ENCODE measurements at places on chromosomes 7 and 10. TPM values are rescaled to one million over a fixed set of nuclear protein-coding genes. Genes with fewer than 3 reads are reported as not detected.

Gene OR13A1
- not detected for total RNA-seq

GRCh38 chr10:98167191-98167590 is 32.7 kb downstream of the R3HCC1L start:
- H3K4me3 ChIP-seq: no peak overlapping the region
- DNase-seq: no peak
- no peaks in the 10 kb centered on the region for H3K27me3 ChIP-seq
- no peaks in the 10 kb centered on the region for H3K4me1 ChIP-seq
- no peak overlapping the region for H3K27ac ChIP-seq
- peaks cover 48% of the 10 kb centered on the region for H3K36me3 ChIP-seq

GRCh38 chr7:4202154-4202736 is 479.9 kb upstream of the FOXK1 start:
- no peaks in the 10 kb centered on the region for H3K27me3 ChIP-seq
- no peak overlapping the region for H3K27ac ChIP-seq
- DNase-seq: no peak
- H3K4me3 ChIP-seq: no peak overlapping the region
- H3K4me1 ChIP-seq: no peaks in the 10 kb centered on the region
- no peaks in the 10 kb centered on the region for H3K36me3 ChIP-seq

DNA sequence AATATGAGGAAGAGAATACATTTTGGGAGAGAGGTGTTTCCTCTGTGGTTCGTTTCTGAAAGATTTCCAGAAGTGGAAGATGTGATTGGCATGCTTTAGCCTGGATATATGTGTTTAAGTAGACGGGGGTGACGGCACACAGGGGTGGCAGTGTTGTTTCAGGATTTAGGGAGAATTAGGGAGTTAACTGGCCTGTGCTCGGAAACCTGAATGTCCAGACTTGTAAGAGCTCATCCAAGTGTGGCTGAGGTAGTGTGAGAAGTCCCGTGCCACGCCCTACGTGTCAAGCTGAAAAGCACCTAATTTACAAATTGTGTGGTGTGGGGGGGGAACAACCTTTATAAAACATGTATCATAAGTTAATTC is 1.1 kb downstream of the RALA start:
- peaks cover 40% of the 10 kb centered on the region for H3K4me1 ChIP-seq
- H3K27me3 ChIP-seq: no peaks in the 10 kb centered on the region
- peak; percentile 52 for DNase-seq
- H3K27ac ChIP-seq: peak overlapping the region; percentile 90
- peaks cover 12% of the 10 kb centered on the region for H3K36me3 ChIP-seq

Gene FZD8
- total RNA-seq: 13.0 TPM

DNA sequence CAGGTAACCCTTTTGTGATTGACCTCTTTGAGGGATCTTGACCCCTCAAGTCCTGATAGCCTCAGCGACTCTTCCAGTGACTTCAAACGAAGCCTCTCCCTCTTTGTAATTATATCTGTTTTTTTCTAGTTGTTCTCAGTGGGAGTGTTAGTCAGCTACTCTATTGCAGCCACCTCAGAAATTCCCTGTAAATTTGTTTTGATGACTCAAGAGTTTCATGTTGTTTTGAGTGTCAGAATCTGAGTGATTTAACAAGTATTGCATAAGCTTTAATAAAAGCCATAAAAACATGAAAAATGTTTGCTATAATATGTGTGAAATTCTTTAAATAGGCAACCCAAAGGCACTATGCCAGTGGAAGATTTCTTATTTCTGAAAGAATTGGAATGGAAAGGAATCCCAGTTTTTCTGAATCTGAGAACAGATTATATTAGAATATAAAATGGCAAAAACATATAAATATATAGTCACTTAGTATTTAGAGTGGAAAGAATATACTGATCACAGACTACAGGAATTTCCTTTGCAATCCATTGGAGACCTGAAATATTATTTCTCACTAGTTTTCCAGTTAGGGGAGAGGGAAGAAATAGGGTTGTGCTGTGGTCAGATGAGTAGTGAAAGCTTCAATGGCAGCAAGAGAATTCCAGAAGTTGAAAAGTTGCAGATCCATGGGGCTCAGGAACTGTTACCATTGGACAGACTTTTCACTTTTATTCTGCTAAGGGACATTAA is 94.4 kb upstream of the SEMA3C start:
- peak; percentile 88 for DNase-seq
- H3K36me3 ChIP-seq: no peaks in the 10 kb centered on the region
- H3K27me3 ChIP-seq: no peaks in the 10 kb centered on the region

Gene NRAP
- total RNA-seq: not detected

DNA sequence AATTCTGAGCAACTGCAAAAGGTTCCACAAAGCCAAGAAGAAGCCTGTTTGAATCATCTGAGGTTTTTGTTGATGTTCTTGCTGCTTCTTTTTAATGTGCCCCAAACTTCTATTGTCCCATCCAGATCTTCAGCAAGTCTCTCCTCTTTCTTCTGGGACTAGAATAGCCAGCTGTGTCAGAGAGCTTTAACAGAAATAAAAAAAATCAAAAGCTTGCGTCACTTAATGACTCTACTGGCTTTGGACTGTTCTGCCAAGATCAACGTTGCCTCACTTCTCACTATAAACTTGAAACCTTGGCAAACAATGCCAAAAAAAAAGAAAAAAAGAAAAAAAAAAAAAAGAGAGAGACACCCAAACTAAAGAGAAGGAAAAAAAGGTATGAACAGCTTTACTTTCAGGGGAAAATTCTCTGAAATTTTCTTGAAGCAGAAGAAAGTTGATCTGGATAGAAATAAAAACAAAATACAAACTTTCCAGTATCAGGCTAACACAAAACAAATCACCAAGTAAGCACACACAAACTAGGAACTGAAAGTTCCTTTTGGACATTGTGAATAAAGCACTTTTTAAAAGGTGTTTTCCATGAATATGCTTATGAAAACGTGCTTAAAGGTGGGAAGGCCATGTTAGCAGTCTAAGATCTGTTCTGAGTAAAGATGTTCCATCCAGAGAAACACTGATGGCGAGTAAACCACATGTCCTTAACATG is 14.8 kb downstream of the USP54 start:
- H3K27ac ChIP-seq: peak overlapping the region; percentile 85
- peak overlapping the region; percentile 72 for H3K4me3 ChIP-seq
- H3K36me3 ChIP-seq: peaks cover 2% of the 10 kb centered on the region
- DNase-seq: peak; percentile 89
- peaks cover 30% of the 10 kb centered on the region for H3K4me1 ChIP-seq

GRCh38 chr7:105688617-105689016 is 107.3 kb upstream of the EFCAB10 start:
- H3K4me3 ChIP-seq: no peak overlapping the region
- H3K4me1 ChIP-seq: peaks cover 21% of the 10 kb centered on the region
- H3K36me3 ChIP-seq: no peaks in the 10 kb centered on the region
- no peak overlapping the region for H3K27ac ChIP-seq

DNA sequence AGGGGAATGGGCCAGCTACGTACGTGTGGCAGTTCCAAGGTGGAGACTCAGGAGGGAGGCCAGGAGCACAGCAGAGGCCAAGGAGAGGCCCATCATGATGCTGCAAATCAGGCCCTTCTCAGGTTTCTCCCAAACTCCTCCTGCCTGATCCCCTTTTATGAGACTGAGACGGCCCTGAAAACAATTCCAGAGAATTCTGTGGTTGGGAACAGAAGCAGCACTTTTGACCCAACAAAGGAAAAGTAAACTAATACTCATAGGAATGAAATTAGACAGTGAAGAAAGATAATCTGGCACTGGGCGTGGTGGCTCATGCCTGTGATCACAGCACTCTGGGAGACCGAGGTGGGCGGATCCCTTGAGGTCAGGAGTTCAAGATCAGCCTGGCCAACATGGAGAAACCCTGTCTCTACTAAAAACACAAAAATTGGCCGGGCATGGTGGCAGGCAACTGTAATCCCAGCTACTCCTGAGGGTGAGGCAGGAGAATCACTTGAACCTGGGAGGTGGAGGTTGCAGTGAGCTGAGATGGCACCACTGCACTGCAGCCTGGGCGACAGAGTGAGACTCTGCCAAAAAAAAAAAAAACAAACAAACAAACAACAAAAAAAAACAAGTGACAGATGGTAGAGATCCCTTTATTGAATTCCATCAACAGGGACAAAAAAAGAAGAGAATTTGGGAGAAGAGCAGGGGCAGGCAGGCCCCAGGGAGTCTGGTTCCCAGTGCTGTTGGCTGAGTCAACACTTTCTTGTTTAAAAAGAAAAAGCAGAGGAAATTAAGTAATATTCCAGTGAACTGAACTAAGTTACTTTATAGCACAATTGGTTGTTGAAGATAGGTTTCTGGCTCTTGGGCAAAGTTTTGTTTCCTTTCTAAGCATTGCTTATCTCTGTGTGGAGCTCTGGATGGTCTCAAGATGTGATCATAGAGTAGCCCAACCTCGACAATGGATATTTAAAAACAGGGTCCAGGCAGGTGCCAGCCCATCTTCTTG is at the start of gene CCL26:
Gene CCL26, minus strand, starts transcription at position 131 of the 997 bp plus-strand sequence. Its CDS starts 35 bp downstream, at position 96.
- peaks cover 11% of the 10 kb centered on the region for H3K4me1 ChIP-seq
- H3K4me3 ChIP-seq: no peak within 1 kb of the TSS
- no peak within 1 kb of the TSS for H3K27ac ChIP-seq

GRCh38 chr7:108307595-108307994 is 148.6 kb downstream of the NRCAM start:
- no peak for DNase-seq
- no peaks in the 10 kb centered on the region for H3K27me3 ChIP-seq
- peaks cover 40% of the 10 kb centered on the region for H3K4me1 ChIP-seq

GRCh38 chr7:4607311-4607729 is 74.8 kb upstream of the FOXK1 start:
- H3K4me3 ChIP-seq: no peak overlapping the region
- H3K27ac ChIP-seq: no peak overlapping the region
- peaks cover 6% of the 10 kb centered on the region for H3K4me1 ChIP-seq
- DNase-seq: no peak

DNA sequence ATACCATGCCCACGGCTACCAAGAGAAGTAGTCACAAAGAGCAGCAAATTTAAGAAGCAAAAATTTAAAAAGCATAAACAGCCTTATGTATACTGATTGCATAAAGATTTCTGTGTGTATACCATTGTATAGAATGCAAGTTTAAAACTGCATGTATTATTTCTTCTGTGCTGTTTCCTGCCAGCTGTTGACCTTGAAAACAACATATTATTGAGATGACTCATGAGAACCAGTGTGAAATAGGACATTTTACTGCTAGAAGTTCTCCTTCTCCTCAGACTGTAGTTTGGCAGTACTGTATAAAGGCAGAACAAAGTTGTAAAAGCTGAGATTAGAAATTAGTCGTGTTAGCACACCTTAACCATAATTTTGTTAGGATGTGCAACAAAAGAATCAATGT is 42.3 kb upstream of the SGCE start:
- peak overlapping the region; percentile 18 for H3K4me3 ChIP-seq
- peak; percentile 67 for DNase-seq
- H3K36me3 ChIP-seq: no peaks in the 10 kb centered on the region

Gene IGFBP3
- 164 TPM for total RNA-seq

GRCh38 chr10:20535897-20536881 is 360.9 kb downstream of the NEBL start:
- H3K36me3 ChIP-seq: peaks cover 5% of the 10 kb centered on the region
- H3K27me3 ChIP-seq: no peaks in the 10 kb centered on the region
- H3K4me3 ChIP-seq: no peak overlapping the region
- H3K27ac ChIP-seq: no peak overlapping the region
- H3K4me1 ChIP-seq: peaks cover 10% of the 10 kb centered on the region

Gene CPN1
- total RNA-seq: not detected

Gene SLC26A5
- total RNA-seq: not detected

Gene RBM33
- total RNA-seq: 80.5 TPM

DNA sequence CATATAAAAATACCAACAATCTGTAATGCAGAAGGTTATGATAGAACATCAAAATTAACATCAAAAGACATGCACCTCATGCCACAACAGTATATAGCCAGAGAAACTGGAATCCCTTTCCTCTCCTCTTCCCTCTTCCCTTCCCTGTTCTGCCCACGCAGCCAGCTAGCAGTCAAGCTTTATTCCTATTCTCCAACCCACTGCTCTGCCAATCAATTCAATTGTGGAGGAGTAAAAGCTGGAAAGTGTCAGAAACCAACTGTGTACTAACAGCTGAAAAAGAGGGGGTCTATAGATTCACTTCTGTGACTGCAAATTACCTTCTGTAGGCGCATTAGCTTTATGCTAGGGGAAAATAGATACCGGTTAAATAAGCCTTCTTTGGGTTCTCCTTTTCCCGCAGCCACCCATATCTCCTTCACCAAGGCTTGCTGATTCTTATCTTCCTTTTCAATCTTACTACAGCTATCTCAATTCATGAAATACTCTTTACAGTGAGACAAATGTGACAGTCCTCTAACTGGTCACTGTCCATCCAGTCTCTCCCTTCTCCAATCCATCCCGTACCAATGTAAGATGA is 16.3 kb downstream of the ABI1 start:
- H3K4me1 ChIP-seq: peaks cover 28% of the 10 kb centered on the region
- H3K27me3 ChIP-seq: no peaks in the 10 kb centered on the region
- no peak overlapping the region for H3K4me3 ChIP-seq
- DNase-seq: no peak
- peak overlapping the region; percentile 39 for H3K27ac ChIP-seq

DNA sequence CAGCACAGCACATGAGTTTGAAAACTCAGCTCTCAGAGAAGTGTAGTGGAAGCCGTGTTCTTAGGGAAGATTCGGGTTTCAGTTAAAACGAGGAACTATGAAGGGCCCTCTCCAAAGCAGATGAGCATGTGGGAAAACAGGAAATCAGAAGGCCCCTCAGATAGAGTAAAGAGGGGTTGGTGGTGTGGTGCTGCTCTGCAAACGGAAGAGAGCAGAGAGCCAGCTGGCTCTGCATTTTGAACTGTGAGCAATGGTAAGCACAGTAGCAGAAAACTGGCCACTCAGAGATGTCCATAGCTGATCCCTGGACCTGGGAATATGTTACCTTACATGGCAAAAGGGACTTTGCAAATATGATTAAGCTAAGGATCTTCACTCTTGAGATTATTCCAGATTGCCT is 27.9 kb upstream of the CUL1 start:
- H3K4me1 ChIP-seq: no peaks in the 10 kb centered on the region
- no peaks in the 10 kb centered on the region for H3K27me3 ChIP-seq
- no peaks in the 10 kb centered on the region for H3K36me3 ChIP-seq

Gene GIMAP1
- total RNA-seq: not detected

Gene CHST15
- total RNA-seq: 38.8 TPM

GRCh38 chr7:98319176-98319575 is 37.7 kb downstream of the BRI3 start:
- H3K4me3 ChIP-seq: no peak overlapping the region
- H3K4me1 ChIP-seq: no peaks in the 10 kb centered on the region
- DNase-seq: no peak
- H3K36me3 ChIP-seq: peaks cover 50% of the 10 kb centered on the region

Gene TNPO3
- total RNA-seq: 42.3 TPM

DNA sequence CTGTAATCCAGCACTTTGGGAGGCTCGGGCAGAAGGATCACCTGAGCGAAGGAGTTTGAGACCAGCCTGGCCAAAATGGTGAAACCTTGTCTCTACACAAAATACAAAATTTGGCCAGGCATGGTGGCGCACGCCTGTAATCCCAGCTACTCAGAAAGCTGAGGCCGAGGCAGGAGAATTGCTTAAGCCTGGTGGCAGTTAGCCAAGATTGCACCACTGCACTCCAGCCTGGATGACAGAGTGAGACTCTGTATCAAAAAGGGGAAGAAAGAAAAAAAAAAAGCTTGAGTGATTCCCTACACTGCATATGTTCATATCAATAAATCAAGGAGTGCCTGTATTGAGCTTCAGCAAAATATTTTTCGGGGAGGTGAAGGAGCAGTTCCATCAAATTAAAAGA is 45.8 kb upstream of the SRRM3 start:
- no peak overlapping the region for H3K27ac ChIP-seq
- DNase-seq: peak; percentile 85
- no peaks in the 10 kb centered on the region for H3K36me3 ChIP-seq
- H3K27me3 ChIP-seq: no peaks in the 10 kb centered on the region
- H3K4me1 ChIP-seq: peaks cover 10% of the 10 kb centered on the region

- no peaks in the 10 kb centered on the region for H3K27me3 ChIP-seq
- no peak for DNase-seq
- no peak overlapping the region for H3K27ac ChIP-seq
- peaks cover 6% of the 10 kb centered on the region for H3K36me3 ChIP-seq
- peaks cover 42% of the 10 kb centered on the region for H3K4me1 ChIP-seq
Observed at GRCh38 chr10:131920151-131920550, 19.3 kb downstream of the PPP2R2D start.

All from MCF 10A (cell line).